ENCODE measurements at places on chromosomes 2 and 18.

GRCh38 chr2:133605011-133605765, 36.9 kb upstream of the NCKAP5 start:
- DNase-seq = no peak

- no peak for DNase-seq
These were observed 108.7 kb downstream of the XRCC5 start for GRCh38 chr2:216217904-216218260.

DNA sequence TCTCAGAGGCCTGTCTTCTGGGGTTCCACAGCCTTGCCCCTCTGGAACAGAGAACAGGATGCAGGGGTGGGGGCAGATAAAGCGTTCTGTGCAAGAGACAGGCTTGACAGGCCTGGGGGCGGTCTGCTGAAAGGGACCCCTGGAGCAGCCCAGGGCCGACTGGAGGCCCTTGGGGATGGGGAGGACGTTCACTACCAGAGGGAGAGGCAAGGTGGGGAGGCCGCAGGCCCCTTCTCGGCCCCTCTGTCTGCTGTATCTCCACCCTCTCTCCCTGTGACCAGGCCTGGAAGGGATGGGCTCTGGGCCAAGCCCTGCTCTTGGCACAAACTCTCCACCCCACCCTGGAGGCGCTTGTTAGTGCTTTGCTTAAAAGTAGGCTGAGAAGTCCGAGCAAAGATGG, 27.3 kb upstream of the INHBB start:
- DNase-seq = no peak

GRCh38 chr2:117470311-117471095, 344.0 kb upstream of the DDX18 start:
- no peak for DNase-seq

GRCh38 chr2:48200620-48201293, 294.5 kb upstream of the FBXO11 start:
- DNase-seq = no peak

- peak; percentile 45 for DNase-seq
These were observed 518.8 kb downstream of the LRP1B start for GRCh38 chr2:141611981-141612380.

DNA sequence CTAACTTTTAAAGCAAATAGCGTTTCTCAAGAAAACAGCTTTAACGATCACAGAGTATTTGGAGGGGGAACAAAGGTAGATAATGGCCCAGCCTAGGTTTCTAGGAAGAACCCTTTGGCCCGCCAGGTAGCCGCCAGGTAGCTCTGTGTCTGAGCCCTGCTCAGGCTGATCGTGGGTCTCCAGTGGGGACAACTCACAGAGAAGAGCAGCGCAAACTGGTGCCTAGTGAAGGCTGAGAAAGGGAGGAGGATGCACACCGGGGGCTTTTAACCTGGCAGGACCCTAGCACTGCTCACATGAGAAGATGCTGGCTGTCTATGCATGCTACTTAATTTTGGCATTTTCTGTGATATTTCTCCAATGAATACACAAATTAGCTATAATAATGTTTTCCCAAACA, 5.8 kb downstream of the NGEF start:
- DNase-seq = no peak

GRCh38 chr2:49240608-49241007, 86.3 kb upstream of the FSHR start:
- DNase-seq = no peak

DNA sequence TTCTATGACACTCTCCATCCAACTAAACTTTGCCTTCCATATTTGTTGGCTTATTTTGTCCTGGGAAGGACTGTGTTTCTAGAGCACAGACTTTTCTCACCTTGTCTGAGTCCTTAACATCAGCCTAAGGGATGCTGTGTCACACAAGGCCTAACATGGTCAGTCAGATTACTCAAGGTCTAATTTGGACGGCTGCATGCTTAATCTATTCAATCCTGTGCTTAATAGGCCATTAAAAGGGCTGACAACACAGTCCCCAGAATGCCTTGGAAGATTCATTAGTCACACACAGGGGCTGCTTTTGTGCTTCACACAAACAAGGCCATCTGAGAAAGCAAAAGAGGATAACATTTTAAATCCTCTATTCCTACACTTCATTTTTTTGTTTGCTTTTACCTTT, 84.0 kb downstream of the DYNAP start:
- no peak for DNase-seq

DNA sequence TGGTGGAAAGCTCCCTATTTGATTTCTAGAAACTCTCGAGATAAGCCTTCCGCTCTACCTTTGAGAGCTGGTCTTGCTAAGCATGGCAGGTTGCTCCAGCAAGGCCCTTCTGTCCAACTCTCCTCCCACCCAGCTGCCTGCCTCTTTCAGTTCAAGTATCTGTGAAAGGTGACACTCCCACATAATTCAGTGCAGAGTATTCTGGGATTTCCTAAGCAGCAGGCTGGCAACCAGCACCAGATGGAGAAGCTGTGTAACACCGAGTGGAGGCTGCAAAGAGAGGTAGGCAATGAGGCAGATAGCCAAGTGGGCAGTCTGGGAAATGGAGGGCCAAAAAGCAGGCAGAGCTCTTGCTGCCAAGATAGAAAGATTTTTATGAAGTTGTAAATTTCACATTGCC, 88.4 kb upstream of the CAVIN2 start:
- DNase-seq = no peak

DNA sequence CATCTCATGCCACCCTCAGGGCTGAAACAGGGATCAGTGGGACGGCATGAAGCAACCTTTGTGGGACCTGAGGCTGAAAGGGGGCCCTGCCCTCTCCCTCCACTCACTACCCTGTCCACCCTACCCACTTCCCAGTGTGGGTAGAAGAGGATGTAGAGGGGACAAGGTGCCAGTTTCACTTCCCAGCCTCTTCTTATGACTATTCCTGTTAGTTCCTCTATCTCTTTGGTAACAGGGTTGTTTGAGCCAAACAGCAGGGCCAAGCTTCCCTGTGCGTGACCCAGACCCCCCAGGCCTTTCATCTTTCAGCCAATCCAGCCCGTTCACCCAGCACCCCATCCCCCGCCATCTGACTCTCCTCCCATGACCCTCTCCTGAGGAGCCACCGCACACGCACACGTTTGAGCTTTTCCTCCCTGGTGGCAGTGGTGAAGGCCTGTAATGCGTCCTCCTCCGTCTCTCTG, 82.3 kb downstream of the STPG4 start:
- DNase-seq = no peak

- no peak for DNase-seq
These were observed 16.3 kb upstream of the EPHA4 start for GRCh38 chr2:221588306-221588985.

GRCh38 chr18:32610176-32610575, 139.5 kb upstream of the GAREM1 start:
- no peak for DNase-seq

- no peak for DNase-seq
These were observed 54.3 kb downstream of the MSH2 start for GRCh38 chr2:47457268-47457667.

GRCh38 chr2:131092458-131093005, 728 bp downstream of the FAM168B start:
- DNase-seq = no peak

- DNase-seq = no peak
These were observed 16.8 kb upstream of the SRBD1 start for GRCh38 chr2:45627911-45628310.

DNA sequence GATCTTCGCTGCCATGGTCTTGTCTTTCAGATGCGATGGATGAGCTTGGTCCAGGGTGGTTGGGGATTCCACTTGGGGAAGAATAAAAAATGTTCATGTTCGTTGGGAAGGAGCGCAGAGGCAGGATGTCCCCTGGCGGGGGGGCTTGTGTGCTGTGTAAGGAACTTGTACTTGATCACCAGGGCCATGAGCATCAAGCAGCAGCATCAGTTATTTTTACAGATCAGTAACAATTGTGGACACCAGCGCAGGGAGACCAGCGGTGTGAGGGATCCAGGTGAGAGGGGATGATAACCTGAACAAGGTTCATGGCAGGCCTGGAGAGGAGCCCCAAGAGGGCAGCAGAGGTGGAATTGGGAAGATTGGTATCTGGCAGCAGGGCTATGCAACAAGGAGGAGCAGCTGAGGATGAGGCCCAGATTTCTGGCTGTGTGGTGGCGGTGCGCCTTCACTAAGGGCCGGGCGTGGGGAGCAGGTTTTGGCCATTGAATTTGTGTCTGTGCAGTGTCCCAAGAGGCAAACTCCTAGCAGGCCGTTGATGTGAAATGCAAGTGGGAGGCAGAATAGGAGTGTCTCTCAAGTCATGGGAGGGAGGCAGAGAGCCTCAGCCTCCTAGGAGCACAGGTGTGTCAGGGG, 3.9 kb downstream of the CNNM3 start:
- no peak for DNase-seq

GRCh38 chr18:68769461-68769860, 28.4 kb upstream of the CCDC102B start:
- DNase-seq = no peak

- no peak for DNase-seq
These were observed 151.5 kb downstream of the ERBB4 start for GRCh38 chr2:212387146-212387545.

- peak; percentile 16 for DNase-seq
These were observed 72.9 kb downstream of the EN1 start for GRCh38 chr2:118774458-118775133.

DNA sequence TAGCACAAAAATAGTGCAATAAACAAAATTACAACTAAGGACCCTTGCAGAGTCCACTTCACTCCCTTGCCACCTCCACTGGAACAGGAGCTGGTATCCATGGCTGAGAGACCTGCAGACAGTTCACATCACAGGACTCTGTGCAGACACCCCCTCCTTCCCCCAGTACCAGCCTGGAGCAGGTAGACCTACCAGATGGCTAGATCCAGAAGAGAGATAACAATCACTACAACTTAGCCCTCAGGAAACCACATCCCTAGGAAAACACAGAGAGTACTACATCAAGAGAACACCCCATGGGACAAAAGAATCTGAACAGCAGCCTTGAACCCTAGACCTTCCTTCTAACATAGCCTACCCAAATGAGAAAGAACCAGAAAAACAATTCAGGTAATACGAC, 49.8 kb downstream of the FBXO15 start:
- DNase-seq = no peak

DNA sequence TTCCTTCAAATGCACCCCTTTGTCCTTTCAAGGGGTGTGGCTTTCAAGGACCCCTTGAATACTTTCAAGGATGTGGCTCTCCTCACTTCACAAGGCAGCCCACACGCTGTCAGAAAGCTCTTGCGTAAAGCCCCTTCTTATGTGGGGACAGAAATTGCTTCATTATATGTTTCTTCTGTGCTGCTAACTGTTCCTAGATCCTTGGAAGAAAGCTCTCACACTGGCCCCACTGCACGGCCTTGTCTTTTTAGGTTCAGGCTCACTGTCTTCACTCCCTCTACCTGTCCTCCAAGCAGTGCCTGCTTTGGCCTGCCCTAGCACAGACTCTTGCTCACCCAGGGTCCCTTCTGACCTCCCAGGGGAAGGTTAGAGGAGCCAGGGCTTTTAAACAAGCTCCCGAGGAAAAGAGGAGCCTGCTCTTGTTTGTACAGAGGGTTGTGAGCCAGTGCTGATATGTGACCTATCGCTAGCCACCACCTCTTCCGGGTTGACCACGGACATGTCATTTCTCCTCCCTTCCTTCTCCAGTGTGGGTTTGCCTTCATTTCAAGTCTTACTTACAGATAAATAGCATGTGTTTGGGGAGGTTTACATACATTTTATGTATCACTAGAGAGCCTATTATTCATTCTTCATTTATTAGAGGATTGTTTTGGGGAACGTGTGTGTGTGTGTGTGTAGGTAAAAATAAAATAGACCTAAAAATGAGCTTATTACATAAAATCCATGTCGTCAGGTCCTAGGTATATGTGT, 94.7 kb downstream of the RTN4 start:
- DNase-seq = no peak

DNA sequence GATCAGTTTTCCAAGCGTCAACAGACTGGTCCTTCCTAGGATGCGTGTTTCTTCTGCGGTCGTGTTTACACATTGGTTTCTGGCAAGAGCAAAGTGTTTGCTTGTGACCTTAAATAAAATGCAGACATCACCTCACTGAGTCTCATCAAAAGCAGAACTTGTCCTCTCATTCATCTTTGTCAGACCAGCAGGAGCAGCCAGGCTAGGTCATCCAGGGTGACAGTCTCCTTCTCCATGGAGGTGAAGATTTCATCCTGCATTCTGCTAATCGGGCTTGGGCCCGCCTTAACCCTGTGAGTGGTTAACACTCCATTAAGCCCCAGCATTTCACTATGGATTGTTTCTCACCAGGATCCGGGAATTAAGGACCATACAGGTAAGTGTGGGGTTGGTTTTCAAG, 64.2 kb upstream of the PID1 start:
- DNase-seq = no peak

DNA sequence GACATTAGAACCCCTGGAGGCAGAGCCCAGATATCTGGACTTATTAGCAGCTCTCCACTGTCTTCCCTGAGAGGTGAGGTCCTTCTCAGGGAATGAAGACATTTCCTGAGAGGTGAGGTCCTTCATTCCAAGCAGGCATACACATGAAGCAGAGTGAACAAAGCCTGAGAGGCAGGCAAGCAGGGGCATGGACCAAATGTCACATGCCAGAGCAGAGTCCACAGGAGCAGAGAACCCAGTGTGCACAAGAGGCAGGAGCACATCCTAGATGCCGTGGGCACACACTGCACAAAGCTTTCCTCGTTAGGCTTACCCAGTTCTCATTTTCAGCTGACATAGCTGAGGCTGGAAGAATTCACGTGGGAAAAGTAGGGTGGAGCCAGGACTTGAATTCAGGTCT, 759.9 kb upstream of the HS6ST1 start:
- no peak for DNase-seq

DNA sequence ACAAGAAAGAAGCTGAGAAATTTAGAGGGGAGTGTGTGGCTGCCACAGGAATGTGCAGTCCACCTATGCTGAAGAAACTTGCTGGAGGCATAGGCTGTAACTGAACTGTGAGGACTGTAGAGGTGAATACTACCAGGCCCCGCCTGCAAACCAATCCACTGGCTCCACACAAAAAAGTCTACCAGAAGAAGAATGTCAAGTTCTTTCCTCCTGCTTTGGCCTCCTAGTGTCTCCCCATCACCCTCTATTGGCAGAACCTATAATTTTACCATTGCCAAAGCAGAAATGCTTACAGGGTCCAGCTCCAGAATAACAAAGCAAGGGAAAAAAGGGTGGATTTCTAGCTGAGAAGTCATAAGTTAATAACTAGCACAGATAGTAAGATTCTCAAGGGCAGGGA, 5.9 kb upstream of the ATP5MC3 start:
- no peak for DNase-seq

- DNase-seq = peak; percentile 81
These were observed 46.4 kb downstream of the BMP10 start for GRCh38 chr2:68824831-68825230.

- no peak for DNase-seq
These were observed 322.1 kb downstream of the LRRTM1 start for GRCh38 chr2:79982445-79982844.
